Activated CD4-positive, alpha-beta memory T cell treated with anti-CD3 and anti-CD28 coated beads for 36 hours (primary cell): ENCODE measurements at places on chromosomes 7 and 10. TPM values are rescaled to one million over a fixed set of nuclear protein-coding genes. Genes with fewer than 3 reads are reported as not detected.
A peak's percentile ranks its signal among the peaks of the same experiment; 100 is the strongest.

DNA sequence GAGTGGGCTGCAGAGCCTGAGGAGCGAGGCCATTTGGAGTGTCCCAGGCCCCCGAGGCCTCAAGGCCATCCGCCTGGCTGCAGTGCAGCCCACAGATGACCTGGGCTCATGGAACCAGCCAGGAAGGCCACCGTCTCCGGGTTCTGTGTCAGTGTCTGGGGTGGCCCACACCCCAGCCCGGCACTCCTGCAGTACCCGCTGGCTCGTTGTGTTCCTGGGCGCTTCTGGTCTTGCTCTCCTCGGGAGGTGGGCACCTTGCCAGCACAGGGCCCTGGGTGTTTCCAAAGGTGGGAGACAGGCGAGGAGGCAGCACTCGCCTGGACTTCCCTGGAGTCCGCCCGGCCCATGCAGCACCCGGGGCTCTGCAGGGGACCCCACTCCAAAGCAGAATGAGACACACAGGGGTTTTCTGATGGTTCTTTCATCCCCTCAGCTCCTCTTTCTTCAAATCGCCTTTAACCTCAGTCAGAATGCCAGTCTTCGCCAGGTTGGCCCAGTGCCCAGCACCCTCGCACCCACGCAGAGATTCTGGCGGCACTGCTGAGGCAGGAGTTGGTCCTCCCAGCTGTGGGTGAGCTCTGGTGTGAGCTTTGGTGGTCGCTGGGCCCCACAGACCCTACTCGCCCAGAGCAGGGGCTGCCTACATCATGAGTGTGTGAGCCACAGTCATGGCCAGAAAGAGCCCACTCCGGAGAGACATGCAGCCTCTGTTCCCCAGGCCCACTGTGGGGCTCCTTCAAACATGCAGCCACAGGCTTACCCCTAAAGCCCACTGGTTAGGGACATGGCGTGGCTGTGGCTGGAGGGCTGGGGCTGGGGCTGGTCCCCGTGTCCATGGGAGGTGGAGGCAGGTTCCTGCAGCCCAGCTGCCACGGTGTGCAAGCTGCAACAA is 155.7 kb downstream of the EBF3 start:
- no peak overlapping the region for H3K4me3 ChIP-seq
- H3K4me1 ChIP-seq, result no peaks in the 10 kb centered on the region
- no peak for DNase-seq
- H3K27ac ChIP-seq, result no peak overlapping the region
- H3K27me3 ChIP-seq, result no peaks in the 10 kb centered on the region
- peaks cover 2% of the 10 kb centered on the region for H3K36me3 ChIP-seq

GRCh38 chr10:78045237-78045636 is 11.6 kb downstream of the RPS24 start:
- DNase-seq, result peak; percentile 62
- peaks cover 44% of the 10 kb centered on the region for H3K4me1 ChIP-seq
- H3K36me3 ChIP-seq, result peaks cover 21% of the 10 kb centered on the region

GRCh38 chr7:134368851-134369544 is 52.3 kb upstream of the SLC35B4 start:
- H3K27ac ChIP-seq, result no peak overlapping the region
- H3K36me3 ChIP-seq, result no peaks in the 10 kb centered on the region
- no peak overlapping the region for H3K4me3 ChIP-seq

The STEAP4 gene
- total RNA-seq, result not detected

DNA sequence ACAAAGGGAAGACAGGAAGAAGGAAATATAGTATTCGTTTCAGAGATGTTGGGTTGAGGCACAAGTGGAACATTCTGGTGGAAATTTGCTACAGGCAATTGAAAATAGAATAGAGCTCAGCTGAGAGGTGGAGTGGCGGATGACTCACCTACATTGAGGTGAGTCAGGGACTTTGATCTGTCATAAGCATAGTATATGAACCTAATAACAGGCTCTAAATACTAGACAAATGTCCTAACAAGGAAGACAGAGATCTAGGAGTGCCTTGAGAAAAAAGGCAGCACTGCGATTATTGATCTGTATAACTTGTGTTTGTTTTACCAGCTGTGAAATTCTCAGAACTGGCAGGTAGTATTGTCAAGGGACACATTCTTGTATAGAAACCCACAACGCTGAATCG is 907 bp upstream of the IFRD1 start:
- H3K36me3 ChIP-seq, result peaks cover 3% of the 10 kb centered on the region
- H3K4me1 ChIP-seq, result peaks cover 33% of the 10 kb centered on the region
- peak overlapping the region; percentile 96 for H3K27ac ChIP-seq

The GBX1 gene
- total RNA-seq, result not detected

The ANKRD7 gene
- total RNA-seq, result not detected

The ITIH2 gene
- not detected for total RNA-seq

The CASTOR2 gene
- total RNA-seq, result 3.8 TPM

GRCh38 chr10:122484276-122485060 is 23.1 kb downstream of the HTRA1 start:
- no peak for DNase-seq
- H3K27ac ChIP-seq, result no peak overlapping the region
- peaks cover 4% of the 10 kb centered on the region for H3K4me1 ChIP-seq

DNA sequence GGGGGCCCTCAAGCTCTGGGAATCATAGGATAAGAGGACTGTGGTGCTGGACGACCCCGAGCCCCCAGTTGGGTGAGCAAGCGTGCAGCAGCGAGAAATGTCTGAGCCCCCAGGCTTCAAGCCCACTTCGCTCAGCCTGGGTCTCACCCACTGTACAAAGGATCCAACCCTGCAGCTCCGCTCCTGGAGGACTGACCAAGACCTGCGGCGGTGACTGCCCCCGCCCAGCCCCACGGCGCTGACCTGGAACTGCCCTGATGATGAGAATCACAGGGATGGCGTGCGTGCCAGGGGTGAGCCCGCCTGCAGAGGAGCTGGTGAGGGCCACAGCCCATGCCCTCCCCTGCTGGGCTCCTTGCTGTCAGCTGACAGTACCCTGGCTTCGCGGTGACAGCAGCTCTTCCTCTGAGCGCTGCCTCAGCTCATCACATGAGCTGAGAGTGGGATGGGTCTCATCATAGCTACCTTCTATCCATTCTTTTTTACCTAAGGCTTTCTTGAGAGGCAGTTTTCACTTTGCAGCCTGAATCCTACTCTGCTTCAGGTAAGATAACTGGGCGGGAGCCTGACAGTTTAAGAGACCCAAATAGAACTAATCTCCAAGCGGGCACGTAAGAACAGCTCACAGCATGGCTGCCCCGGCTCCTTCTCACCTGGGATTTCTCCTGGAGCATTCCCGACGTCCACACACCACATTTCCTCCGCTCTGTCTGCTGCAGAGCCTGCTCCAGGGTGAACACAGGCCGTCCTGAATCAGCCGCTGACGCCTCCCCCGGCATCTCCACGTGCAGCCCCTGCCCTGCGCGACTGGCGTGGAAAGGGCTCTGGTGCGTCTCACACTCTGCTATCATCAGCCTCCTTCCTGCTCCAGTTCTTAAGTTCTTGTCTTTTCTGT is 329.9 kb downstream of the PTPRN2 start:
- no peak overlapping the region for H3K4me3 ChIP-seq
- DNase-seq, result no peak
- H3K36me3 ChIP-seq, result no peaks in the 10 kb centered on the region
- no peak overlapping the region for H3K27ac ChIP-seq
- no peaks in the 10 kb centered on the region for H3K27me3 ChIP-seq
- H3K4me1 ChIP-seq, result no peaks in the 10 kb centered on the region

DNA sequence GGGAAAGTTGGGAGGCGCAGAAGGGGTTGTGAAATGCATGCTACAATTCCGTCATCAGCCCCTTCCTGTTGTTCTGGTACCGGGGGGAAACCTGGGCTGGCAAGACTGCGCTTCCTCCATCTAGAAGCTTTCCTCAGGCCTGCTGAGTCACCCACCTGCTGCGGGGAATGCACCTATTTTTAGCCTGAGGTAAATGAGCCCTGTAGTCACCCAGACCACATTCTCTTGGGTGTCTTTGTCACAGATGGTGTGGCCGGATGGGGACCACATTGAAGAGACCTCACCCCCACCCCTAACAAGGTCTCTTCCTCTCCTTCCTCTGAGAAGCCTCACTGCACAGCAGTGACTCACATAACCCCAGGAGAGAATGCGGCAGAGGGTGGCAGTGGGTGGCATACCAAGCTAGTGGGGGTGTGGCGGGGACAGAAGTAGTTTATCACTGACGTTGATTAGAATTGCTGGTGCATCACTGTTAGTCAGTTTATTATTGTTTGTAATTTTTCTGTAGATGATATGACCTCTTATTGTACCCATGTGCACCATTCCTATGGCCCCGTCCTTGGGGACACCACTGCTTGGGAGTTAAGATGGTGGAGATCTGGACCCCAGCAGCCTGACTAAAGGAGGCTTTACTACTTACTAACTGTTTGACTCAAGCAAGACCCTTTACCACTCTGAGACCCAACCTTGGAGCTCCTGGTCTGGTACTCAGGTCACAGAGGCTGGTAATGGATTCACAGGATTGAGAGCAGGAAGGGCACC is 83.0 kb upstream of the DUSP5 start:
- DNase-seq, result peak; percentile 97
- no peaks in the 10 kb centered on the region for H3K27me3 ChIP-seq
- peak overlapping the region; percentile 91 for H3K27ac ChIP-seq
- peak overlapping the region; percentile 37 for H3K4me3 ChIP-seq
- H3K4me1 ChIP-seq, result peaks cover 87% of the 10 kb centered on the region
- no peaks in the 10 kb centered on the region for H3K36me3 ChIP-seq
